AML-193 (cell line): ENCODE measurements at places on chromosomes 3 and 15.

GRCh38 chr3:45169125-45169904 is 23.1 kb upstream of the CDCP1 start:
- DNase-seq, result no peak

GRCh38 chr3:178048768-178049167 is 487.5 kb upstream of the KCNMB2 start:
- no peak for DNase-seq

- DNase-seq, result no peak
These were observed 34.3 kb downstream of the RNU5B-1 start for GRCh38 chr15:65338823-65339222.

DNA sequence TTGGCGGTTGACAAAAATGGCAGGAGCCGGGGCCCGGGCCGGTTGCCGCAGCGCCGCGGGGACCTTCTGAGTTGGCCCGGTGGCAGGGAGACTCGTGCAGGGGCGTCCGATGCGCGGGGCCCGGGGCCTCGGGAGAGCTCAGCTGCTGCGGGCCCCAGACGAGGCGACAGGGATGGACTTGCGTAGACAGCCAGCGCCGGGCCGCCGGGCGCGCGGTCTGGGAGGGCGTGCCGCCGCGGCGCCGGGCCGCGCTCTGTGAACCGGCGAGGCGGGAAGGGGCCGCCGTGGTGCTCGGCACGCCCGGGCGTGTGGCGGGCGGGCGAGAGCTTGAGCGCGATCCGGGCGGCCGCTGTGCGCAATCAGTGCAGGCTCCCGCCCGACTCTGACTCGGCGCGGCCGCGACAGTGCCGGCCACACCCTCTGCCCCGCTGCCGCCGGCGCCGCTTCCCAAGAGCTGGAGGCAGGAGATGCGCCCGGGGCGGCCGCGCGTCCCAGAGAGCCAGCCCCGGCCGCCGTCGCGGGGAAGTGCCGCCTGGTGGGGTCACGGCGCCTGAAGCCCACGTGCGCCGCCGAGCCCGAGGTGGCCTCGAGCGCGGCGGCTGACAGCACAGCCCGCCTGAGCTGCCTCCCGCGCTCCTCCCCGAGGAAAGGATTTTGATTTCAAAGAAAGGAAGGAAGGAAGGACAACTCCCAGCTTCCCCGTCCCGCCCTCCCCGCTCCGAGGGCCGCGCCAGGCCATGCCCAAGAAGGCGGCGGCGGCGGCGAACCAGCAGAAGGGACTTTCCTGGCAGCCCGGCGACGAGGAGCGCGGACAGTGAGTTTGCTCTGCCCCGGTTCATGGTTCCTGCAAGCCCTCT is 657 bp downstream of the TLNRD1 start:
- peak; percentile 34 for DNase-seq

DNA sequence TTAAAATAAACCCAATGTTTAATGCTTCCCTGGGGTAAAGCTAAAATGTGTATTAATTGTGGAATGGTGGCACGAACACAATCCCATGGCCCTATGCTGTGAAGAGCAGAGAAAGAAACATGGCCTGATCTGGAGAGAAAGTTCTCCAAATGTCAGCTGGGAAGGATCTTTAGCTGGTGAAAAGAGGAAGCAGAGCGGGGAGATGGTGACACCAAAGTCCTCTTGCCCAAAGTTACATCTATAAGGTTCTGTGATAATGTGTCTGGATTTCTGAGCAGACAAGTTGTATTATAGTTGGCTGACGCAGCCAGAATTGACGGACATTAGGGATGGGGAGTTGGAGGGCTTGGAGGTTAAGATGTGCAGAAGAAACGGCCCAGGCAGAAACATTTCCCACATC is 196.2 kb downstream of the CHST2 start:
- peak; percentile 33 for DNase-seq

GRCh38 chr3:37147666-37148065 is 26.7 kb downstream of the LRRFIP2 start:
- peak; percentile 90 for DNase-seq

- no peak for DNase-seq
These were observed 20.7 kb downstream of the RAP2B start for GRCh38 chr3:153182501-153183293.

GRCh38 chr3:4685673-4686345 is 192.7 kb downstream of the ITPR1 start:
- DNase-seq, result no peak
